ENCODE measurements at places on chromosomes 7 and 10.

- no peak for DNase-seq
These were observed 14.1 kb downstream of the STAG3 start for GRCh38 chr7:100191775-100192174.

DNA sequence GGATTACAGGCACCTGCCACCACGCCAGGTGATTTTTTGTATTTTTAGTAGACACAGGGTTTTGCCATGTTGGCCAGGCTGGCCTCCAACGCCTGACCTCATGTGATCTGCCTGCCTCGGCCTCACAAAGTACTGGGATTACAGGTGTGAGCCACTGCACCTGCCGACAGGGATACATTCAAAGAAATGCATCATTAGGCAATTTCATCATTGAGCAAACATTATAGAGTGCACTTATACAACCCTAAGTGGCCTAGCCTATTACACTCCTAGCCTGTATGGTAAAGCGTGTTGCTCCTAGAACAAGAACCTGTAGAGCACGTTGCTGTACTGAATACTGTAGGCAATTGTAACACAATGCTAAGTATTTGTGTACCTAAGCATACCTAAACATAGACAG, 350.3 kb downstream of the GALNT17 start:
- no peak for DNase-seq

DNA sequence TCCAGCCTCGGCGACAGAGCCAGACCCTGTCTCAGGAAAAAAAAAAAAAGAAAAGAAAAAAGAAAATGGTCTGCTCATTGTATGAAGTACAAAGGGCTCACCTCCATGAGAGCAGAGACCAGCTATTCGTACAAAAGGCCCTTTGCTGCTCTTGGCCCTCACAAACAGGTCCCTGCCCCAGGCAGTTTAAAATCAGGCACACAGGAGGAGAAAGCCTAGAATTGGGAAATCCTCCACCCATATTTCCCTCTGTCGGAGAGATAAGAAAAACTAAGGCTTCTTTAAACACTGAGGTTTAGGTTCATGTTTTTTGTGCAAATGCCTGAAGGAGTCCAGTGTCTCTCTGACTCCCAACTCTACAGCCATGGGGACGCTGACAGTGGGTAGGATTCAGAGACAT, 15.1 kb downstream of the GNA12 start:
- DNase-seq: no peak

DNA sequence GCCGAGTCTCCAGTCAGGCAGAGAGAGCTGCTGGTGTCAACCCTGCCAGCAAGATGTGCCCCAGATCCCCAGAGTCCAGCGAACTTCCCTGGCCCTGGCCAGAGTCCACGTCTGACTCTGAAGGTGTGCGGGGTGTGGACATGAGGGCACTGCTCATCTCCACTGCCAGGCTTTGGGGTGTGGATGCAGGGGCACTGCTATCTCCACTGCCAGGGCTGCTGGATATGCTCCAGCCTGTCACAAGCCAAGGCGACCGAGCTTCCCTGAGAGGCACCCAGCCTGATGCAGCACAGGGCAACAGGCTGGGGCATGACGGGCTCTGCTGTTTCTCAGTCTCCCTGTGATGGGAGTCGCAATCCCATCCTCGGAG, 596.8 kb downstream of the PTPRN2 start:
- DNase-seq: no peak

DNA sequence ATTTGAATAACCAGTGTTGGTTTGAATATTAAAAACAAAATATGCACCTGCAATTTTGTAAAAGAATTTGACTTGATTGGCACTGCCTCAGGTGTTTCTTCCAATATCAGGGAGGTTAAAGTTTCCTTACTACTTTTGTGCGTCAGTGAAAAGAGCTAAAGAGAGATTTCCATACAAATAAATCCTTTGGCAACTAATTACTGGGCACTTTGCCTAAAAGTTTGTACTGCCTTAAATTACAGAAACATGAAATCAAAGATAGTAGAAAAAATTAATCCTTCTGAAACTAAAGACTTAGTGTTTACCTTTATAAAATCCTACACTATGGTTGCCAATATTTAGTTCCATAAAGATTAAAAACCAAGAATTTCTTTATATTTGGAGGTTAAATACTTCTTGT, 72.5 kb downstream of the DNAJB9 start:
- DNase-seq: no peak

- DNase-seq: no peak
These were observed 190.4 kb downstream of the CTTNBP2 start for GRCh38 chr7:117682681-117683385.

- no peak for DNase-seq
These were observed 867 bp downstream of the ATP6V0E2 start for GRCh38 chr7:149874644-149875028.

DNA sequence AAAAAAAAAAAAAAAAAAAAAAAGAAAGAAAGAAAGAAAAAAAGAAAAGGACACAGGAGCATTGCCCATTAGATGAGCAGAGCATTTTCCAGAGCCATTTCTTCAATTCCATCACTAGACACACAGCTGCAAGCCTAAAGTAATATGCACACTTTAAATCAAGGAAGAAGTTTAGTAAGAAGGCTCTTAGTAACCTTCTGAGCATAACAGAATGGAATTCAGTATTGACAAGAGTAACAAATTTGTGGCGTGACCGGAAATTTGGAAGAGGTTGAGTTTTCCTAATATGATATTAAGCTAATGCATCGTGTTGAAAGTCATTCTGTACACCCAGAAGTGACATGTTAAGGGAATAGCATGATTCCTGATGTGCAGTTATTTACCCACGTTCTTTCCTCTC, 35.3 kb downstream of the SMURF1 start:
- no peak for DNase-seq

DNA sequence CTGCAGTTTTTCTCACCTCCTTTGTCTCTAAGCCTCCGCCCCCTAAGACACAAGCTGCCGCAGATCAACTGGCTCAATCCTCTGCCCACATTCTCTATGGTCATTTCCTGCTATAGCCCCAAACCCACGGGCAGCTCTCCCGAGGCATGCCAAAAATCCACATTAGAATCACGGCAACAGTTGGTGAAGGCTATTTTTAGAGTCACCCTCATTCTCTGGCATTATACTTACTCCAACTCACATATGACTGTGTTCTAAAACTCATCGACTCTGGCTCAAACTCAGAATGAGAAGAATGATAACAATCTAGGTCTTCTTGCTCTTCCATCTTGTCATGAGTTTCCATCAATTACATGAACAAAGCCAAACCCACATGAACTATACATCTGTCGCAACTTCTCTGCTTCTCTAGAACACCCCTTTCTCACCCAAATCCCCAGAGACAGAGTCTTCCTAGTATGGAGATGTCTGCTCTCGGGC, 10.9 kb upstream of the KIAA1549 start:
- no peak for DNase-seq

- no peak for DNase-seq
These were observed 76.0 kb downstream of the TMEM270 start for GRCh38 chr7:73936967-73937366.

DNA sequence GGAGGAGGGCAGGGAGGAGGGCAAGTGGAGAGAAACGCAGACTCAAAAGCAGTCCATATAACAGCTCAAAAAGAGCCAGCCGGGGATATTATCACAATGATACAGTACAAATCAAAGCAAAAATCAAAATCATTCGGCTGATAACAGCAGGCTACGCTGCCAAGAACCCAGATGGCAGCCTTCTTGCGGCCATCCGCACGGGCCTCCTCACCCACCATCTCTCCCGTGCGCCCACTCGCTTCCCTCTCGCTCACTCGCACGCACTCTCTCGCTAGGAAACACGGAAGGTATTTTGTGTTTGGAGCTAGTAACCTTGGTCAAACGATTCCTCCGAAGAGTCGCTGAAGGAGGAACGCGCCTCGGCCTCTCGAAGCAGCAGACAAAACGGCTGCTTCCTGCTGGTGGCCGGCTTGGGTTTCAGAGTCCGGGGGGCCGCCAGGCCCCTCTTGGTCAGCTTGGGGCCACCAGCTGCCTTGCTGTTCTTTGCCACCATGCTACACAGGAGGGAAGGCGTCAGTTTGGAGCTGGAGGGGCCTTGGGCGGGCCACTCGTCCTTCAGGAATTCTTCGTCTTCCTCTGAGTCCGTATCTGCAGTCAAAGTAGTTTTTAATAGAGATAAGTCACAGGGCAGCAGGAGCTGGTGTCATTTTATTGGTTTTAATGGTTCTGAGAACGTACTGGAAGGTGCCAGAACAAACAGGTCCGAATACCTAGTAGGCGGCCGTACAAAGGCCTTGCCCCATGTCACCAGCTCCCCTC, 68.9 kb downstream of the SLC29A4 start:
- DNase-seq: no peak

DNA sequence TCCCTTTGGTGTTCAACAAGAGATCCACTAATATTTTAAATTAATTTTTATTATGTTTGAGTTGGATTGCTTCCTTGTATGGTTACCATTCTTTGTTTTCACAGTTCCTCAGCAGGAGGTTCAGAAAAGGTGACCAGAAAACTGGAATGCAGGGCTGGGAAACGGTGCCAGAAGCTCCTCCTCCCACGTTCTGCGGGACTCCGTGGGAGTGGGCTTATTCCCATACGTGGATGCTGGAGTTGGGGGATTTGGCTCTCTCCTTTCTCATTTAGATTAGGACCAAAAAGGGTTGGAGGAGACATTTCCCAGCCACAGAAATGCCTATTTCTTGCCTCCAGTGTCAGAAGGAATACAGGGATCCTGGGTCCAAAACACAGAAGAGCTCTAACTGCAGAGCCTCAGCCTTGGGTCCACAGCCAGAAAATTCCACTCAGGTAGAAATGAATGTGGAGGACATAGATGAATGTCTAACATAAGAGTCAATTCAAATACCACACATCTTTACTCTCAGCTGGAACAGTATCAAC, 56.0 kb downstream of the SORBS1 start:
- no peak for DNase-seq

- DNase-seq: no peak
These were observed 39.0 kb downstream of the HTR5A start for GRCh38 chr7:155109121-155109520.

- no peak for DNase-seq
These were observed 235.7 kb downstream of the EMX2 start for GRCh38 chr10:117778241-117778640.

DNA sequence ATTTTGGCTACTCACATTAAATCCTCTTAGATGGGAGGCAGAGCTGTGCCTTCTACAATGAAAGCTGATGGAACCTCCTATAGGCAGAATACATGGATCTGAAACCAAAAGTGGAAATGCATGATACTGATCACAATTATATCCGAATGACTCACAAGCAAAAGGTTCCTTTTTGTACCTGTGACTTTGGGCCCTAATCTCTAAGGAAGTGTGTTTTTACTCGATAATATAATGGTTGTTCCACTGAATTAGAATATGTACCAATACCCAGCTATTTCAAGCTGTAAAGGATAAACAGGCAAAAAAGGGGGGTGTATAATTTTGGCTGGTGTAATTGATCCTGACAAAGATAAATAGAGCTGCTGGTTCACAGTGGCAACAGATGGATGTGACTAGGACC, 17.6 kb upstream of the LAMB1 start:
- DNase-seq: no peak

DNA sequence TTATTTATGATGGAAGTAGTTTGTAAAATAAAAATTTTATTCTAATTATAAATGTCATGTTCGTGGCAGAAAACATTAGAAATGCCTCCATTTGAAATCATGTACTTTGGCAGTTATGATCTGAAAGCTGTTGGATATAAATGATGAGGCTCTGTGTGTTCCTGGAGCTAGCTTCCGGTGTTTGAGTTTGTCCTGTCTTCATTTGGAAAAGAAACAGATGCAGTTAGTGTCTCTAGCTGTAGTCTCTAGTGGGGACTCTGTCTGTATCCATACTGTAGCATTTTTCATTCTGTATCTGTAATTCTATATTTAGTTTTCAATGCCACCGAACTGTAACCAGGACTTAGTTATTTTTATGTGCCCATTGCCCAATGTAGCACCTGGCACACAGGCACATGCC, 197.0 kb upstream of the FZD1 start:
- DNase-seq: no peak

GRCh38 chr7:111942450-111943081, 263.6 kb downstream of the DOCK4 start:
- DNase-seq: no peak

GRCh38 chr10:121154310-121154709, 303.1 kb downstream of the WDR11 start:
- no peak for DNase-seq

GRCh38 chr10:126102636-126103035, 206.3 kb downstream of the FANK1 start:
- no peak for DNase-seq

DNA sequence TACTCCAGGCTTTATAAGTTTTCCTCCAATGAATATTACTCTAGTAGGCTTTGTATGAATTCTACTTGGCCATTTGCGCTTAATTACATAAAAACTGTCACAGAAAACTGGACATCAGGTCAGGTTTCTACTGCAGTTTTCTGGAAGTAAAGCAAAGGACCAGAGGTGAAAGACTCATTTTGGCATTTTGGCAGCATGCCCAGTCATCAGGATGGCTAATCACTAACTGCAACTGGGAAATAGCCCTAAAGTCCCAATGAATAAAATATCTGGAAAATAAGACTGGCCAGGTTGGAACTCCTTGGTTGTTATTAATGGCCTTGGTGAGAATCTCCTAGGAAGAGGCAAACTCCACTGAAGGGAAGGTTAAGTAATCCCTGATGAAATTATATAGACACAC, 75.5 kb downstream of the COPG2 start:
- DNase-seq: no peak

- no peak for DNase-seq
These were observed 54.1 kb upstream of the AFAP1L2 start for GRCh38 chr10:114458216-114458920.

DNA sequence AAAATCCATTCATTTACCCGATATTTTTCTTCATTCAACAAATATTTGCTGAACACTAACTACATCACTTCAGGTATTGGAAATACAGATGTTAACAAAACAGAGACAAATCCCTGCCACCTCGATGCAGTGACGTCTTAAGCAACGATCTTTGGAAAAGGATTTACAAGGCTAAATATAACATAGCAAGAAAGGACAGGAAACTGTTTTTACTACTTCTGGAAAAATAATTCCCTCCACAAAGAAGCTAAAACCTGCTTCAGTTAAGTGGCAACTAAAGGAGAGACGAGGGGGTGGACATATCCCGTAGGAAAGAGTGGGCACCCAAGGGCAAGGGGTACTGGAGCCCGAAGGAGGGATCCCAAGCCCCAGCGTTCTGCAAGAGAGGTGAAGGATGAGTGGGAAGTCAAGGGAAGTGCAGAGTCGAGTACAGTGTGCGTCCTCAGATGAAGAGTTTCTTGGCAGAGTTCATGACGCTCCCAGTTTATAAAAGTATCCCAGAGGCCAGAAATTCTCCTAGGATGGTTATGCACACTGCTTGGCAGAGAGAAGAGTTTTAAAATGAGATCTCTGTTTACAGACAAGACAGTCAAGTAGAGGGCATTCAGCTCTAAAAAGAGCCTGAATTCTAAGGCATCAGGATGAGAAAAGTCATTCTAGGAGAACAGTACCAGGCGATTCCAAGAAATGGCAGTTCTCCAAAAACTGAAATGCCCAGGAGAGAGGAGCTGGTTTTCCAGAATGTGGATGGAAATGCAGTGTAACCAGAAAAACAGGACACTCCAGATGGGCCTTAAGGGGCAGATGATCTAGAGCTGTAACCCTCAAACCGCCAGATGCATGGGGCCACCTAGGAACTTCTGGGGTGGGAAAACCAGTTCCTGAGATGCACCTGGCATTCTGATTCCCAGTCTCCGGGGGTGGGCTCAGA, 97.3 kb downstream of the GRB10 start:
- no peak for DNase-seq

Measured in esophagus squamous epithelium (tissue), 5 donors.